ENCODE measurements at places on chromosomes 6 and 20.

DNA sequence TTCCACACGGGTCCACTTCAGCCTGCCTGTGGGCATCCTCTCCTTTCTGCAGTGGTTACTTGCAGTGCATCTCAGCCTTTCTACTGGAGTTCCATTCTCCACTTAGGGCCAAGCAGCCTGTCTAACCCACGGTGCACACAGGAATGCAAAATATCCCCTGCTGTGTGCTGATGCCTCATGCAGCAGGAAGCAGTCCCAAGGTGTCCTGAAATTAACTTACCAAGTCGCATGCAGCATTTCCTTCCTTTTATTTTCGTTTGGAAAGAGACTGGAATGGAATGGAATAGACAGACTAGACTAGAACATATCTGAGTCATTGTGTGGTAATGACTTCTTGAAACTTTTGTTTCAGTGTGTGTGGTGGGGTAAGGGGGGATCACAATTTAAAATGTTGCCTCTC lies 25.9 kb upstream of the FOXQ1 start:
- DNase-seq = no peak

- peak; percentile 84 for DNase-seq
Observed at GRCh38 chr20:10239954-10240353, 21.3 kb downstream of the SNAP25 start.

DNA sequence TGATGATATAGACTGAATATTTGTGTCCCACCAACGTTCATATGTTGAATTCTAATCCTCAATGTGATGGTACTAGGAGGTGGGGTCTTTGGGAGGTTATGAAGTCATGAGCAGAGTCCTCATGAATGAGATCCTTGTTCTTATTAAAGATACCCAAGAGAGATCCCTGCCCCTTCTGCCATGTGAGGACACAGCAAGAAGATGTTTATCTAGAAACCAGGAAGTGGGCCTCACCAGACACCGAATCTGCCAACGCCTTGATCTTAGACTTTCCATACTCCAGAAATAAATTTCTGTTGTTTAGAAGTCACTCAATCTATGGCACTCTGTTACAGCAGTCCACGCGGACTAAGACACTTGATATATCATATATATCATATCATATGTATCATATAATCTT lies 67.7 kb upstream of the GCM1 start:
- no peak for DNase-seq

DNA sequence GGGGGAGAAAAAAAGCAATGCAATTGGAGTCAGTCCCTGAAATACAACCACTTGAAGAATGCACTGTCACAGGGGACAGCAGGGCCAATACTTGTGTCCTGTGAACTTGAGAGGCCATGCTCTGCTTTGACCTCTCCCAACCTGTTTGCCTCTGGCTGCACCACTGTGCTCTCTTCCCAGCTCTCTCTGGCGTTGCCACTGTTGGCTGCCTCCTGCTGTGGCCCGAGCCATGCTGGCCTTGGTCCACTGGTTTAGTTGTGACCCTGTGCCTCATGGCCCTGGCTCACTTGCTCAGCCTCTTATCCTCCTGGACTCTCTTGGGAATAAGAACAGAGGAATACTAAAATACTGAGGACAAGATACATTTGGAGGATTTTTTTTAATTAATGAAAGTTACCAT lies 14.5 kb upstream of the FBXO30 start:
- no peak for DNase-seq

DNA sequence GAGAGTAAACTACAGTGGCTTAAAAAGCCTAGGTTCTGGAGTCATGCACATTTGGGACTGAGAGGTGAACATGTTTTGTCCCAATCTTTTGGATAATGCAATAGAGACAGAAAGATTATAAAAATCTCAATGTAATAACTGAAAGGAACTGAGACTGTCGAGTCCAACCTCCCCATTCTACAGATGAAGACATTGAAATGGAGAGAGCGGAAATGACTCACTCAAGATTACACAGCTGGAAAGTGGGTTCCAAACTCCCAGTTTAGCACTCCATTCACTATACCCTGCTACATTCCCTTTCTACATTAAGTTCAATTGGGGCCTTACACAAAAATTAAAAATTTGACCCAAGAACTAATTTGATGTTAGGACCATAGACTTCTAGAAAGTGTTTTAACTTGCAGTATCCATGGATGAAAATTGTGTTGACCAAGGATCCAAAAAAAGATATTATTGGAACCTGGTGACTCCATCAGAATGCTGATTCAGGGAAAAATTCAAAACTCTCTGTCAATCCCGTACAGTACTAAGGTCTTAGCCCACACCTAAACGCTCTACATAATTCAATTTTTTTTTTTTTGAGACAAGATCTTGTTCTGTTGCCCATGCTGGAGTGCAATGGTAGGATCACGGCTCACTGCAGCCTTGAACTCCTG lies 1.5 kb upstream of the ILRUN start:
- DNase-seq = no peak

GRCh38 chr6:162271922-162272321 lies 455.6 kb downstream of the PRKN start:
- no peak for DNase-seq

GRCh38 chr6:118641042-118641441 lies 10.3 kb downstream of the CEP85L start:
- no peak for DNase-seq

DNA sequence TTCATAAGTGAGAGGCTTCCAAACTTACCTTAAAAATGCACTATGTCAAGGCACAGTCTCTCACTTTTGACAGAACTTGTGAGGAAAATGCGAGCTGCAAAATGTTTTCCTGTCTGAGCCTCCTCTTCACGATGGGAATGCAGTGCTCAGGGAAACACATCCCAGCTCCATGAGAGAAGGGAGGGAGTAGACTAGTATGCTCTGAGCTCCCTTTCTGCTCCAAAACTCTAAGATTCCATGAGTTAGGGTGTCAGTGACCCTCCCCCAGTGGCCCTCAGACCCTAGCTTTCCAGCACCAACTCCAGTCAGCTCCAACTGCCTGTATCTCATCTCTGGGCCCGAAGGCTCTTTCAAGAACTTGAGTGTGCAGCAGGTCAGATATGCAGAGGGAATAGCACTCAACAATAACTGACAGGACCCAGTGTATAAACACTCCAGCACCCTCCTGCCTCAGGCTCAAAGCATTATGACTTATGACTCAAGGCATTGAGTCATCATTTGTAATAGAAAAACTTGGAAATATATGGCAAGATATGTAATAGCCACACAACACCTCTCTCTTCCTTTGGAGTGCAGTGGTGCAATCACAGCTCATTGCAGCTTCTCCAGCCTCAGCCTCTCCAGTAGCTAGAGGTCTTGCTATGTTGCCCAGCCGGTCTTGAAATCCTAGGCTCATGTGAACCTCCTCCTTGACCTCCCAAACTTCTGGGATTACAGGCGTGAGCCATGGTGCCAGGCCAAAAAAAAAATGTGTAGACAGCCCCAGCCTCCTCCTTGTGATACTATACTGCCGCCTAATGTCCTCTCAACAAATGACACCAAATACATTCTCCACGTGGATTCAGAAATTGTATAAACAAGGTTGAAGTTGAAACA lies 16.7 kb upstream of the ENTPD6 start:
- DNase-seq = peak; percentile 9

GRCh38 chr6:31769684-31770371 lies 7.3 kb downstream of the VWA7 start:
- DNase-seq = peak; percentile 33

GRCh38 chr6:125231133-125231532 lies 70.6 kb downstream of the HDDC2 start:
- DNase-seq = no peak

DNA sequence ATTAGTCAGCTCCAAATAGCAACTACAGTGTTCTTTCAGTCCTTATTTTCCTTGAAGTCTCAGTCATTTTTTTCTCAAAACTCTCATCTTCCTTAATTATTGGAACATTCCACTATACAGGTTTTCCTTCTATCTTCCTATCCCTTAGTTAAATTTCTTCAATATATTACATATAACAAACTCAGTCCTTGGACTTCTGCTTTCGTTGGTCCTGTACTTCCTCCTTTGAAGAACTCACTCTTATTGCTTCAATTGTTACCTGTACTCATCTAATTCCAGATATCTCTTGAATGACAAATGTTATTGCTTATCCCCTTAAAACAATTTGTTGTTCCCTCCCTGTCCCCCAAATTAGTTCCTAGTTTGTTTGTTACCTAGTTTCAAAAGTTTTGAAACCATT lies 67.7 kb upstream of the NOTCH4 start:
- no peak for DNase-seq

DNA sequence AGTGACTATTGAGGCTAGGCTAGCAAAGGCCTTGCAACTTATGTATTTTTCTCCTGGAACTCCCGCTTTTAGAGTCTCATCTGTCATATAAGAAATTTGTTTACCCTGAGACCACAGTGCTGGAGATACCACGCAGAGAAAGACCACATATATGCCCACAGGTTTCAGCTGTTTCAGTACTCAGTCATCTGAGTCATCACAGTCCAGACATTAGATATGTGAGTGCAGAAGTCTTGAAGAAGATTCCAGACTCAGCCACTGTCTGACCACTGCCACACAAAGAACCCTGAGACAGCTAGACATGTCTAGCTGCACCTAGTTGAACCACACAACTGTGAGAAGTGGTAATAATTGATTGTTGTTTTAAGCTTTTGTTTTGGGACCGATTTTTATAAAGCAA lies 648.3 kb downstream of the EPM2A start:
- DNase-seq = no peak

DNA sequence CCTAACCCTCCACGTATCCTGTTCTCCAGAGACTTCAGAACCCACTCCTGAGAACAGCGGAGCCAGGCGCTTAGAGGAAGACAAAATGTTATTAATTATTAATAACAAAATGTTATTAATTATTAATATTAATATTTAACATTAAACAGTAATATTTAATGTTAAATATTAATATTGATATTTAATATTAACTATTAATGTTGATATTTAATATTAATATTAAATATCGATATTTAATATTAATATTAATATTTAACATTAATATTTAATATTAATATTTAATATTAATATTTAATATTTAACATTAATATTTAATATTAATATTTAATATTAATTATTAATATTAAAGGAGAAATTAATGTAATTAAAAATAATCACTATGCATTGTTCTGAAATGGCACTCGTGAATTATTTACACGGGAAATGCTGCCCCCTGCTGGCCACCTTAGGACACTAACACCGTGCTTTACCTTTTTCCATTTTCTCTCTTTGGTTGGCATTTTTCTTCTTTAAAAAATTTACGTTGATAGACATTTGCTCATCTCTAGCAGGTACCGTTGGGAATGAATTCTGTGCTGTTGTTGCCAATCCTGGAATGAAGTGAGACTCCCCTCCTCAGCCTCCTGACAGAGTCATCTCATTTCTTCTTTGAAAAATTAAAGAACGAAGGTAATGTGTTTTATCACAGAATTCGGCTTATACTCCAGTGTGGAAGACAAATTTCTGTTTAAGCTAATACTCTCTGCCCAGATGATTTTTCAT lies 7.5 kb upstream of the GGTLC1 start:
- DNase-seq = peak; percentile 30

- no peak for DNase-seq
Observed at GRCh38 chr6:170266061-170266825, 24.6 kb downstream of the DLL1 start.

DNA sequence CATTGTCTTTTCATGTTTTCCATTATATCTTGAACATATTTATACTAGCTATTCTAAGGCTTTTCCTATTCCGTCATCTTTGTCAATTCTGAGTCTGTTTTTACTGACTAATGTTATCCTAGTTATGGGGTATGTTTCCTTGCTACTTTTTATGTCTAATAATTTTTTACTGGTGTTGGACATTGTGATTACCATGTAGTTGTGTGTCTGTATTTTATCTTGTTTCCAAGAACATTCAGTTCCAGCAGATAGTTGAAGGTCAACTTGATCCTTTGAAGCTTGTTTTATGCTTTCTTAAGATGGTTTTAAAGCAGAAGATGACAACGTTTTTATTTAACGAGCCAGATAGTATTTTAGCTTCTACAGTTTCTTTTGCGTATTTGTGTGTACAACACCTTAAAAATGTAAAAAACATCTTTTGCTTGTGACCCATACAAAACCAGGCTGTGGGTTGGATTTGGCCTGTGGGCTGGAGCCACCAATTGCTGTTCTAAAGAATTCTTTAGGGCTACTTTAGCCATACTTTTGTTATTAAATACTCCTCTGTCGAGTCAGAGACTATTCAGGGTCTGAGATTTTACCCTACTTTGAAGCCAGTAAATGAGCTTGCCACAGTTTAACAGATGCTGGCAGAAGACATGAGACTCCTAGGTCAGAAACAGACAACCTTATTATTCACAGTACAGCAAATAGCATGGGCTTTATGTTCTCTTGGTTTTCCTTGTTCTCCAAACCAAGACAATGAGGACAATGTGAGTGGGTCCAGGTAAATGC lies 38.7 kb upstream of the REV3L start:
- DNase-seq = no peak

DNA sequence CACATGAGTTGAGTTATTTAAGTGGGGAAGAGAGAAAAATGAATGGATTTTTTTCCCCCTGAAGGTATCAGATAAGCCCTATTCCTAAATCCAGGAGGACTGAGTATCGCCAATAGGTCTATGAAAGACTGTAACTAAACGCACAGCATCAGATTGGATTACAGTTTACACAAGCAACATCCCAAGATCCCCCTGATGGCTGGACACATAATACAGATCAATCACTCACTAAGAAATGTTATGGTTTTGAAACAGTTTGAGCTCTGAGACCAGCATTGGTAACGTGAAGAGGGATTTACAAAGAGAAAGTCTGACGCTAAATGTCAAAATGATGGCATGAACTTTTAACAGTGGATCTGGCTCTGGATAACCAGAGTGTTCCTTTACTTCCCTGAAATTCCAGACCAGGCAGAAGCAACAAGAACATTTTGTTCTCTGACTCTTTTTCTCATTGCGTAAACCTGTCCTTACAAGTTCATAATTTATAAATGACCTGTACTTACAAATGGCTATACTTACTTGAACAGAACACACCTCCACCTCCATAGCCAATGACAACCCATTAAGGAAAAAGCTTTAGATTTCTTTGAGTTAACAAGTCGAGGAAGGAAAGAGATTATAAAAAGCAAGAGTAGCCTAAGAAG lies 131.8 kb upstream of the BEND3 start:
- DNase-seq = no peak

DNA sequence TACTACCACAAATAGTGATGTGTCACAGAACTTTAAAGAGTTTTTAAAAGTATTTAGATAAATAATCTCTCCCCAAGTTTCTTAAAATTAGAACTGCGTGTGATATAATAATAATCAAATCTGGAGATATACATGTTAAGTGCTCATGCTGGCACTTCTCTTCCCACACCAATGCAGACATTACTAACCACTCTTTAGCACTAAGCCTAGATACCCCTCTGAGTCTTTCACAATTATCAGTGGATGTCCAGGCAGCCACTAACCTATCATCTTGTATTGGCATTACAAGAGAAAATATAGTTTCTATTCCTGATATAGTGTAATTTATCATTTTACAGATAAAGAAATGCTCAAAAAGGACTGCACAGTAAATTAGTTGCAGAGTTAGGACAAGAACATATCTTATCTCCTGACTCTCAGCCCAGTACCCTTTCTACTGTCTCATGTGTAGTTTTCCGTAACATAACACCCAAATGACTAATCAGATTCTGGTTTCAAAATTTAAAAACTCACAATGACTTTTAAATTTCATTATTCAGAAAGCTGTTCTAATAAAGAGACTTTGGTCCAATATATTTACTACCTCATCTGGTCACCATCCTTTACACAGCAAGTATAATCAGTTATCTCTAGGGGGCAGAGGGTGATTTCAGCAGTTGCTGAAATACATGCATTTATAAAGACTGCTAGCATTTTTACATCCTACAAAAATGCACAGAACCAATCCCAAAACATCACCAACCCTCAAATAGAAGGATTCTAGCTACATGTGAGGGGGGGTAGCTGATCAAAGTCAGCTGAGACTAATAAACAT lies 215.5 kb upstream of the MCHR2 start:
- DNase-seq = no peak

Data from NCI-H510A (cell line).